ENCODE measurements at places on chromosomes 1 and 21.

DNA sequence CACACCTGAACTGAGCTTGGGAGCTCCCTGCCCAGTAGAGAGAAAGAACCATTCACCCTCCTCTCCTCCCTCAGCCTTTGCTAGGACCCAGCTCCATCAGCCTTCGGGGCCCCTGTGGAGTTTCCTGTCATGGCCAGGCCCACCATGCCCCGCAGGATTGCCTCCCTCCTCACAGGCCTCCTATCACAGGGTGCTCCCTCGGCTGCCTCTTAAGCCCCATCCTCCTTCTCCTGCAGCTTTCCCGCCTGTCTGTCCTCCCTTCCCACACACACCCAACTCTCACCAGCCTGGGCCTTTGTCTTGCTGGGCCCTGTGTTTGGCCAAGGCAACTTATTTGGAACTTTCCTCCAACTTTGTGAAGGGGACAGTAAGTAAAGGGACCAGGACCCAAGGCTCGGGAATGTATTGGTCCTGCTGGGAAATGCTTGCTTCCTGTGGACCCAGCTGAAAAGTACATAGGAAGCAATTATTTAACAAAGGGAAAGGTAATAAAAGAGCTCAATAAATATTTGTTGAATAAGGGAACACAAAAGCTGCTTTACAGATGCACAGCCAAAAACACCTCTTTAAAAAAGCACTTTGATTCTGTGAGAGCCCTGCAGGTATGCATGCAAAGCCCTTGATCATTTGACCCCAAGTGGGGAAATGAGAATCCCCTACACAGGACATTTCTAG lies 31.6 kb upstream of the TENT5C start:
- no peak for DNase-seq

- no peak for DNase-seq
These were observed 61.5 kb downstream of the GNG12 start for GRCh38 chr1:67771749-67772148.

DNA sequence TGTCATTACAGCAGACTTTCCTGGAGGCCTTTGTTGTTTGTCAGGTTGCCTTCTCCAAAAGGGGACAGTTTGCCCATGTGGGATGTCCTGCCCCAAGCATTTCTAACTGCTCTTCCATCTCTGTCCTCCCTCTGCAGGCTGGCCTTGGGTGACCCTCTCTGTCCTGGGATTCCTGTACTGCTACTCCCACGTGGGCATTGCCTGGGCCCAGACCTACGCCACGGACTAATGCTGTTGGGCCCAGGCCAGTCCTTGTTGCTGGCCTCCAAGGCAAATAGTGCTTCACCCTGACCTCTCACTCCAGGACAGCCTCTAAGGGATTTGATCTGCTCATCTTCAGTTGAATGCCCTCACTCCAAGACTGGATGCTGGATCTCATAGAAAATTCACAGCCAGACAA lies 345.4 kb downstream of the HHAT start:
- no peak for DNase-seq

DNA sequence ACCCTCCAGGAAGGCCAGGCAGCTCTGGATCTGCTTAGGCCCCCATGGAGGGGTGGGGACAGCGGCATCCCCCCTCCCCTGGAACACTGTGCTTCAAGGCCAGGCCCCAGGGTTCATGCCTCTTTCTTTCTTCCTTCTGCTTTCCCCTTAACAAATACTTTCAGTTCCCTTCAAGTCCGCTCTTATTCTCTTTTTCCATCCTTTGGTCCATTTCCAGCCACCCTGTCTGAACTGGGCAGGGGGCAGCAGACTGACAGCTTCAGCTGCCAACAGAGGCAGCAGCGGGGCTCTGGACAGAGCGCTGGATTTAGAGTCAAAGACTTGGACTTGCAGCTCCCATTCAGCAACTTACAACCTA lies 1.1 kb upstream of the CD244 start:
- no peak for DNase-seq

GRCh38 chr1:100511058-100511457 lies 26.9 kb upstream of the GPR88 start:
- DNase-seq, result no peak

All from CD4-positive, alpha-beta T cell treated with Interleukin-15 for 4 hours (primary cell).